ENCODE measurements at places on chromosomes 1 and 21.

DNA sequence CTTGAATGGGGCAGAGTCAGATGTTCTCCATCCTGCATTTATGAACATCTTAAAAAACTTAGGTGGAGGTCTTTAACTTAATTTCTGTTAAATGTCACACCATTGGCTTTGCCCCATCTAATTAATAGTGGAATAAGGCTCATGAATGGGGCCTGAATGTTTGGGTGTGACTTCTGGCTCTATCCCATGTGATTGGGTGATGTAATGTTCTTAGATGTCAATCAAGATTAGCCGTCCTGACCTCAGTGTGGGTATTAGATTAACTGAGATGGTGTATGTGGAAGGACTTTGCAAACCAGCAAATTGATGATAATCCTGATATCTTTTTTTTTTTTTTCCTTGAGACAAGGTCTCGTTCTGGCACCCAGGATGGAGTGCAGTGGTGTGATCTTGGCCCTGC lies 38.1 kb downstream of the C1orf21 start:
- no peak for DNase-seq

- no peak for DNase-seq
Observed at GRCh38 chr1:109048335-109048734, 6.4 kb upstream of the WDR47 start.

DNA sequence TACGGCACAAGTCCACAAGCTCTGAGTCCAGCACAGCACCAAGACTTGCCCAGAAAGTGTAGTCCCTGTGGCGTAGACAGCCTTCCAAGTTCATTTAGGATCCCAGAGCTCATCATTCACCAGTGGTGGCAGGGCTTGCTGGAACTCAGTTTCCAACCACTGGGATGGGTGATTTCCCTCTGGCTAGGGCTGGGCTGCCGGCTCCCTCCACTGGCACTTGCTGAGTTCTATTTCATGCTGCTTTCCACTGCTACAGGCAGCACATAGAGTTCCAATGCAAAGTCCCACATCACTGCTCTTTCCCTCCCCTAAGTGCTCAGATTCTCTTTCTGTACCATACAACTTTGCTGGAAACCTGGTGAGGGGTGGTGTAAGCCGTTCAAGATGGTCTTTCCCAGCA lies 510.3 kb upstream of the TMPRSS15 start:
- no peak for DNase-seq

GRCh38 chr21:36217743-36218142 lies 61.1 kb downstream of the DOP1B start:
- DNase-seq, result no peak

DNA sequence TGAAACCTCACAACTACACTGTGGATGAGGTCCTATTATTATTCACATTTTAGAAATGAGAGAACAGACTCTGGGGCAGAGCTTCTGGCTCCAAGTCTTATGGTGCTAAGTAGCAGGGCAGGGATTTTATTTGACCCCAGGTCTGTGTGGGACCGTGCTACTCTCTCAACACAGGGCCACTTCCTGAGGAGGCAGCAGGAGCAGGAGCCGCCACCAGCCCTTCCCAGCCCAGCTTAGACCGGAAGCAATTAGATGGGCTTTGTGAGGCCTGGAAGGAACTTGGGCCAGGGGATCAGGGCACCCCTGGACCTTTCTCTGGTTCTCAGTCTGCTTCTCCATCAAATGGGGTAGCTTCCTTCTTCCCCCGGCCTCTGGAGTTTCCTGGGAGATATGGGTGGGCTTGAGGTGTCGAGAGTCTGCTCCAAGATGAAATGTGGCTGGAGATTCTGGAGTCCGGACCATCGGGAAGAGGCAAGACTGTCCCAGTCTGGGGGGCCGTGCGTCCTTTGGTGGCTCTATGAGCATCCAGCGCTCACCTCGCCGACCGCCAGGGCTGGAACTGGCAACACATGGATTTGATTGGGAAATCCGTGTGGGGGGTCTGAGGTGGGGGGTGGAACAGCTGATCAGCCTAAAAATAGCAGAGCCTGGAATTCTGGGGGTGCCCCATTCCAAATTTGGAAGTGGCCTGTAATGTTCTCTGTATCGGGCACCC lies 136.8 kb downstream of the FOXD2 start:
- no peak for DNase-seq

DNA sequence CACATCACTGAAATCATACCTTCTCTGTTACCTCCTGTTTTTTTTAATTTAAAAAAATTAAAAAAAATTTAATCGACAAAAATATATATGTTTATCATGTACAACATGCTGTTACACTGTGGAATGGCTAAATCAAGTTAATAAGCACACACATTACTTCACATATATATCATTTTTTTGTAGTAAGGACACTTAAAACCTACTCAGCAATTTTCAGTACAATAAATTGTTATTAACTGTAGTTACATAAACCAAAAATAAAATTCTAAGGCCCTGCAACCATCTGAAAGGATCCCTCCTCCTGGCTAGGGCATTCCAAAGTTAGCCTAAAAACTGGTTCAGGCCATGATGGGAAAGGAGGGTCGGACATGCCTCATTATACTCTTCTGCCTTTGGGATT lies 23.6 kb upstream of the COQ8A start:
- DNase-seq, result no peak

DNA sequence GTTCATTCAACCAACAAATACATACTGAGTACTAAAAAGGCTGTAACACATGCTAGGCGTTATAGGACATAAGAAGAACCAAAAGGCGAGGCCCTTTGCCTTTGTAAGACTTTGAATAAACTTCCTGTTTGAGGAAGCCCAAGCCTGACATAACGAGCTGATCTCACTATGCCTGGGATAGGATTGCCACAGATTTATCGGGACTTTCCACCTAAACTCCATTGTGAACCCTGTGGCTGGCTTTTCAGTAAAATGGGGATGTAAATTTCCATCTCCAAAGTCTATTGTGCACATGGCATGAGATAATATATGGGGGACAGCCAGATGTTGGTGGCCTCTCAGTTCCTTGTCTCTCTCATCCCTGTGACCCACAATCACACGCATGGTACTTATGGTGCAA lies 41.9 kb downstream of the LMO4 start:
- DNase-seq, result no peak

- DNase-seq, result no peak
Observed at GRCh38 chr1:192887426-192887825, 78.6 kb downstream of the RGS2 start.

DNA sequence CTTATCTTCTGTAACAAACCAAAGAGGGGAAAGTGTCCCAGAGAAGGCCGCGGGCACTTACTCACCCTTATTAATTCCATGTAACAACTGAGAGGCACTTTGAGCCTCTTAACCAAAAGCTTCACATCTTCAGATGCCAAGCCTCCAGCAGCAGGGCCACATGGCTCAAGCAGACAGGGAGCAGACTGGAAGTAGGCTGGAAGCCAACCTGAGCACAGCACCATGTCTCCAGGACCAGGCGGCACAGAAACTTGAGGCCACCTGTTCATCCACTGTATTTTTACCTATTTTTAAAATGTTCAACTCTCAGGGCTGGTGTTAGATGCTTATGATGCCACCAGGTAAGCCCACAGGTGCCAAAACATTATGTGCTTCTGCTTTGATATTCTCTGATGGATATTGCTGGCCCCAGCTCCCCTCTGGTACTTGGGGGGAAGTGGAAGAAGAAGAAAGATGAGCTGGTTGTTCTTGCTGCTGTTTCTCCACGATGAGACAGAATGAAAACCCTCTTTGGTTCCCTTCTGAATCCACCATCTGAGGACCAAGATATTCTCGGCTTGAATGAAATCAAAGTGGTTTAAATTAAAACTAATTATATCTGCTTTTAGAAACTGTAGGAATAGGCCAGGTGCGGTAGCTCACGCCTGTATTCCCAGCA lies 30.6 kb upstream of the SDE2 start:
- DNase-seq, result no peak

DNA sequence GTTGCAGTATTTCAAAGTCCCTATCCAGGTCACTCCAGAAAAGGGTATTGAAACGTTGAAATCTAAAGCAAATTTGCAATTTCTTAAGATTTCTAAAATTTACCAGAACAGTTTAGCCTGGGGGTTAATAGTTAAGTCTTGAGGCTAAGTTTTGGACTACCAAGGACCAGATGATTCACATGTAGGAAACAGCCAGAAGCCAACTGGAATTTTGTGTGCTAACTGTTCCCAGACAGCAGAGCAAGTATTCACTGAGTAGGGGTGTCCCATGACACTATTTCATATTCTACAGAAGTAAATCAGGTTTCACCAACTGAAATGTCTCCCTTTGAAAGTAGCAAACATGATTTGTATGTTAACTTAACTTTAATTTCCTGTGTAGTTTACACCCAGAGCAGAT lies 11.5 kb upstream of the C1orf105 start:
- no peak for DNase-seq

- DNase-seq, result no peak
Observed at GRCh38 chr21:27060190-27060589, 93.3 kb upstream of the ADAMTS5 start.
